ENCODE measurements at places on chromosomes 12 and 14.

GRCh38 chr14:36820111-36820709 lies 158.6 kb downstream of the PAX9 start:
- no peak for DNase-seq

- DNase-seq: no peak
Observed at GRCh38 chr12:90099288-90099687, 390.6 kb upstream of the ATP2B1 start.

- DNase-seq: no peak
Observed at GRCh38 chr14:69037790-69038454, 58.8 kb upstream of the ACTN1 start.

DNA sequence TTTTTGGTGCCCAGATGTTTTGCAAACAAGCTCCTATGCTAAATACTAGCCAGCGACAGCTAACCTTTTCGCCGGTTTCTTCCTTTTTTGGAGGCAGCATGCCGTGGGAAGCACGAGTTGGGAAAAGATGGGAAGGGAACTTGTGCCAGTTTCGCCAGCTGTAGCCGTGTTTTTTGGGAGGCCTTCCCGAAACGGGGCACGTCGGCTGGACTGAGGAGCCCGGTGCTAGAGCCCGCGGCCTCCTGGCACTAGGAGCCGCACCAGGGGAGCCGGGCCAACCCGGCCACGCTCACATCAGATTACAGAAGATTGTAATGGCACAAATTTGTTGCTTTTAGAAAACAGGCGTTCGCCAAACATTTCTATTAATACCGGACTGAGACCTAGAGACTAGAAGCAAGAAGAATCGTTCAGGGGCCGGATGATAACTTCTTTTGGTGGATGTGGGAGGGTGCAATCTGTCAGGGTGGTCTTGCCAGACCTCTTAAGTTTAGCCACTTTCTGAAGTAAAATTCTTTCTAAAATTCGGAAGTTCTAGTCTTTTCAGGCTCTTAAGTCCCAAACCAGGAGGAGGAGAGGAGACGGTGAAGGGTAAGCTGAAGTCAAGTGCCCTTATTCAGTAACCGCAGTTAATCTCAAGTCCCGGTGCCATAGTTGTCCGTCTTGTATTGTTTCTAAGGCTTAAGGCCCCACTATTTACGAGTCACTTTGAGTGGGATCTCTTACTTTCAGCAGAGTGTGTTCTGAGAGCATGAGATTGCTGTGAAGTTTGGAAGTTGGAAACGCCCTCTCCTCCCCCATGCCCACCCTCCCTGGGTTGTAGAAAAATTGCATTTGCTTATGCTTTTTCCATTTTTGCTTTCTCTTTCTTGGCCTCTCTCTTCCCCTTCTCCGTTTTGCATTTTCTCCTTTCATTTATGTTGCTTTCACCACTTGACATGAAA lies 1.3 kb downstream of the RASSF3 start:
- peak; percentile 26 for DNase-seq

DNA sequence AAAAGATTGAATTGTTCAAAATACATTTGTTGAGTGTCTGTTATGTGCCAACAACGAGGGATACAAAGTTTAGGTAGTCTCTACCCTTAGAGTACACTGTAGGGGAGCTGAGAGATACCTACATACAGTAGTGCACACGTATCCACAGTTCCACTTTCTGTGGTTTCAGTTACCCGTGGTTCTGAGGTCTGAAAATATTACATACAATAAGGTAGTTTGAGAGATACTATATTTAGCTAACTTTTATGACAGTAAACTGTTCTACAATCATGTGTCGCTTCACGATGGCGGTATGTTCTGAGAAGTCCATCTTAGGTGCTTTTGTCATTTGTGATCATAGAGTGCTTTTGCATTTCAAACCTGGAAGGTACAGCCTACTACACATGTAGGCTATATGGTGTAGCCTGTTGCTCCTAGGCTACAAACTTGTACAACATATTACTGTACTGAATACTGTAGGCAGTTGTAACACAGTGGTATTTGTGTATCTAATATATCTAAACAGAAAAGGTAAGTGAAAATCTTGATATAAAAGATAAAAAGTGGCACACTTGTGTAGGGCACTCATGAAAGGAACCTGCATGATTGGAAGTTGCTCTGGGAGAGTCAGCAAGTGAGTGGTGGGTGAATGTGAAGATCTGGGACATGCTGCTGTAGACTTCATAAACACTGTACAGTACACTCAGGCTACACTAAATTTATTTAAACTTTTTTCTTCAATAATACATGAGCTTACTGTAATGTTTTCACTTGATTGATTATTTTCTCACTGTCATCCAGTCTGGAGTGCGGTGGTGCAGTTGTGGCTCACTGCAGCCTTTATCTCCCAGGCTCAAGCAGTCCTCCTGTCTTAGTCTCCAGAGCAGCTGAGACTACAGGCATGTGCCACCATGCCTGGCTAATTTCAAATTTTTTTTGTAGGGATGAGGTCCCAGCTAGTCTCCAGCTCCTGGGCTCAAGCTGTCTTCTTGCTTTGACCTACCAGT lies 4.0 kb downstream of the CPSF6 start:
- DNase-seq: peak; percentile 36

GRCh38 chr14:65533736-65534404 lies 121.3 kb downstream of the FUT8 start:
- no peak for DNase-seq

GRCh38 chr14:51167587-51168214 lies 72.3 kb upstream of the TMX1 start:
- DNase-seq: no peak

GRCh38 chr14:90874599-90874998 lies 58.4 kb upstream of the TTC7B start:
- no peak for DNase-seq

GRCh38 chr14:78758333-78758732 lies 588.2 kb downstream of the NRXN3 start:
- no peak for DNase-seq

GRCh38 chr14:79064214-79064613 lies 894.0 kb downstream of the NRXN3 start:
- no peak for DNase-seq

GRCh38 chr12:97167598-97167997 lies 260.5 kb downstream of the NEDD1 start:
- DNase-seq: no peak

DNA sequence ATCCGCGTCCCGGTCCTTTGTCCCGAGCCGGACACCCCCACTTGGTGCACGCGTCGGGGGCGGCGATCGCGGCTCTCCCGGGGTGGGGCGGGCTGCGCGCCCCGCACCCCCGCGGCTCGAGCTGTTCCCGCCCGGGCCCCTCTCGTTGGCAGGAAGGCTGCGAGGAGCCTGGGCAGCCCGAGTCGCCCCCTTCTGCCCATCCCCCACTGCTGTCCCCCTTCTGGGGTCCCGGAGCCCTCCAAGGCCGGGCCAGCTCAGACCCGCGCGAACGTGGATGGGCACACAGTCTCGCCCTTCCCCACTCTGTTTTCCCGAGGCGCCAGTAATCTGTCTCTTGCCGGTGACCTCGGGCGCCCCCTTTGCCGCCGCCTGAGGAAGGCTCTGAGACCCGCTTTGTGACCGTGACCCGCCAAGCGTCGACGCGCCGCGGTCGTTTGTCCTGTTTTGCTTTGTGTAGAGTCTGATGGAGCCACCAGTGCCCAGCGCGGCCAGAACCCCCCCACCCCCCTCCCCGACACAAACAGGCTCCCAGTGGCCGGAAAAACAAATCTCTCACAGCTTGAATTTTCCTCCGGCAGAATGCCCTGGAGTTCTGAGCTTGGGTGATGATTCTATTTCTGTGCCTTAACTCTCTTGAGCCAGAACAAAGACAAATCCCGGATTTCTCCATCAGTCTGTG lies 610 bp downstream of the C14orf132 start:
- peak; percentile 6 for DNase-seq

GRCh38 chr12:88453323-88453722 lies 126.9 kb downstream of the KITLG start:
- DNase-seq: no peak

DNA sequence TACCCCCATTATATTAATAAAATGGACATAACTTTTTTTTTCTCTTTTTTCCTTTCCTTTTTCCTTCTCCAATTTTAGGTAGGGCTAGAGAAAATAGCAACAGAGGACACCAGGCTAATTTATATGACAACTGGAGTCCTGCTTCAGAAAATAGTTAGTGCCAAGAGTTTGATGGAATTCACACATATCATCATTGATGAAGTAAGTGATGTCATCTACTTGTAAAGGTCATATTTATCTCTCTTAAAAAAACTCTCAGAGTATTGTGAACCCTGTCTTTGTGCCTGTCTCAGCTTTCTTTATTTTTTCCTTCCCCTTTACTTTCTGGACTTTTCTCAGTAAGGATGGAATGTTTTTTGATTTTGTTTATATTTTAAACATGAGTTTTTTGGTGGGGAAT lies 24.3 kb upstream of the RD3L start:
- DNase-seq: no peak

DNA sequence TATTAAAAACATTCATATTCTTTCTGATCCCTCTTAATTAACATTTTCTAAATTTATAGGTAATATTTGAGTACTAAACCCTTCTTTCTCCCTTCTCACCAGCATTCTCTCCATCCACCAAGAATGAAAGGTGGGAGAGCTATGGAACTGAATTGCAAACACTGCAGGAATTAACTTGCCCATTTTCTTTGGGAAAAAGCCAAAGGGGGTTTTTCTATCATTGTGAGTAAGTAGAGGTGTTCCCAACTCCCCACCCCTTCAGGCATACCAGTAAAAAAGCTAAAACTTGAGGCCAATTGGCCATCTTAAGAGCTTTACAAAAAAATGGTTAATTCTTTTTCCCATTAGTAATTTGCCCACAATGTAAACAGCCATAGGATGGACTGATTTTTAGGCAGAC lies 23.7 kb downstream of the PCNX1 start:
- DNase-seq: no peak

GRCh38 chr12:57632073-57632957 lies 686 bp downstream of the B4GALNT1 start:
- no peak for DNase-seq

GRCh38 chr12:82210882-82211281 lies 147.3 kb downstream of the CCDC59 start:
- DNase-seq: no peak

DNA sequence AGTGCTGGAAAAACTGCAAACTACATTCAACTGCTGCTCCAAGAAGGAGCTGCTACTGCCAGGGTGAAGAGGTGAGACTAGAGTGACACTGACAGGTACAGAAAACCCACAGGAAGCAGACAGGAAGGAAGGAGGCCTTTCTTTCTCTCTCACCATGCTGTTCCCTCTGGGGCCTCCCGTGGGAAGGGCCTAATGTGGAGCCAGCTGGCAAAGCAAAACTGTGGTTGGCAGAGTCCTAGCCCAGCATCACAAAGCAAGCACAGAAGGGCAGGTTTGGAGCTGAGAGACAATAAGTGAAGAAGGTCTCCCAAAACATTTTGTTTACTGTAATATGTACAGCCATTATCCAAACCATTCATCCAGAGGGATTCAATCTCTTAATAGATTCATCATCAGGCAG lies 122.5 kb upstream of the MAX start:
- no peak for DNase-seq

GRCh38 chr12:120006258-120006975 lies 17.4 kb downstream of the BICDL1 start:
- DNase-seq: peak; percentile 58

GRCh38 chr12:53684654-53685220 lies 8.9 kb upstream of the ATP5MC2 start:
- DNase-seq: no peak

- no peak for DNase-seq
Observed at GRCh38 chr14:37591941-37592481, 3.0 kb downstream of the FOXA1 start.

GRCh38 chr12:49687941-49688340 lies 19.3 kb downstream of the FMNL3 start:
- DNase-seq: no peak

DNA sequence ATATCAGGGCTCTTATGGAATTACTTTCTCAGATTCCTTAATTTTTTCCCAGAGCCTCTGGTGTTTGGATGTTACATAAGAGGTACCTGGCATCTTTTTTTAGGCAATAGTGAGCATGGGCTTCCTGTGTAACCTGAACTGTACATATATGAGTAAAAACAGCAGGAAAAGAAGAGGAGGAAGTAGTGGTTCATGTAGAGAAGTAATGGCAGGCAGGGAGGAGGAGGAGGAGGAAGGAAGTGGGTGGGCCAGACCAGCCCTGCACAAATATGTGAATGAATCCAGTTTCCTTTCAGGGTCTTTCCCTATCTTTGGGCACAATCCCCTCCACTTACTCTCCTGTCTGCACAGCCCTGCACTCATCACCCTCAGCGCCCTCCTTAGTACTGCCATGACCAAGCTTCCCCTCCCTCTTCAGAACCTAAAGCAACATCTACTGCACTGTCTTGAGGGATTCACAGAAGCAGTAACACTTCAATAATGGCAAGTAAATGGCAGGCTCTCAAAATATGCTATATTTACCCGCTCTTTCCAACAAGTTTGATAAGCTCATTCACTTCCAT lies 40.9 kb upstream of the GSG1 start:
- no peak for DNase-seq

DNA sequence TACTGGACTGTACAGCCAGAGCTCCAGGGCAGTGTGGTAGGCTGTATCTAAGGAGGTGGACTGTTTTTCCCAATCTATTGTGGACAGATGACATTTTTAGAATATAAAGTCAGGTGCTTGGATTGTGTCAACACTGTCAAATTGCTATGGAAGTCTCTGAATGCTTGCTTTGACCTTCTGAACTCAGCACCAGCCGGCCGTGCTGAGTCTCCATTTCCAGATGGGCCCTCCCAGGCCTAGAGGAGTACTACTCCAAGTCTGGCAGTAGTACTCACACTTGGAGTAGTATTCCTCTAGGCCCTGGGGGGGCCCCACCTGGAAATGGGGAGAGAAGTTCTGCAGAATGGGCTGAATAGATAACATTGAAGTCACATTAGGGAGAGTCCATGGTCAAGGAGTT lies 16.2 kb upstream of the KCNK13 start:
- no peak for DNase-seq

- DNase-seq: peak; percentile 32
Observed at GRCh38 chr12:124518051-124518932, 49.1 kb downstream of the NCOR2 start.

- no peak for DNase-seq
Observed at GRCh38 chr12:16021026-16021425, 109.9 kb downstream of the DERA start.

DNA sequence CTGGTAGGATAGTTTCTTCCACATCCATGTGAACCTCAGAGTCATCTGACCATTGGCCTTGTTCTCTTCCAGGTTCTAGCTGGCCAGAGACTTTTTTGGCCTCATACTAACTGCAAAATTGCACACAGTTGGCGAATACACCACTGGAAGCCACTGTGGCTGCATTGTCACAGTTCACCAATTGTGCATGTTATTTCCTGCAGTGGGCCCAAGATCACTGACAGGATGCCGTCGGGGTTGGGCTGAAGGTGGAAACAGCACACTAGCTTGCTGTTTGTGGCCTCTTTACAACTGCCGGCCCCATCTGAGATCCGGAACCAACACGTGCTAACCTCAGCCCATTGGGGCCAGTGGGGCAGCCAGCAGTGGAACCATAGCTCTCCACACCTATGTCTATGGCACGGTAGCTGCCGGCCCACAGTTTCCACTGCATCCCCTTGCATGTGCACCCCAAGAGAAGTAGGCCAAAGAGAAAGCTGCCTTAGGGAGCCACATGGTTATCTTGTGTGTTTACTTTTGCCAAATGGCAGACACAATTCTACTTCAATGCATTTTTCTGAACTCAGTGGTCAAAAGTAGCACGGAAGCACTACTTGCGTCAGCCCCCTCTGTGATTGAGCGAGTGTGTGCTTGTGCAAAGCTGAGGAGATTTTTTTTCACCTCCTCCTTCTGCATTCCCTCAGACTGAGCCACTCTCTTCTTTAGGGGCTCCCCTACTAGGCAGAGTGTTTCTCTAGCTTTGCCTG lies 464.0 kb downstream of the RAD51B start:
- DNase-seq: peak; percentile 70

GRCh38 chr12:126727218-126728075 lies 1539.5 kb upstream of the TMEM132C start:
- no peak for DNase-seq

All from CD4-positive, alpha-beta T cell treated with Interleukin-4 for 1 hour (primary cell).